ENCODE measurements at places on chromosomes 5 and 9.

DNA sequence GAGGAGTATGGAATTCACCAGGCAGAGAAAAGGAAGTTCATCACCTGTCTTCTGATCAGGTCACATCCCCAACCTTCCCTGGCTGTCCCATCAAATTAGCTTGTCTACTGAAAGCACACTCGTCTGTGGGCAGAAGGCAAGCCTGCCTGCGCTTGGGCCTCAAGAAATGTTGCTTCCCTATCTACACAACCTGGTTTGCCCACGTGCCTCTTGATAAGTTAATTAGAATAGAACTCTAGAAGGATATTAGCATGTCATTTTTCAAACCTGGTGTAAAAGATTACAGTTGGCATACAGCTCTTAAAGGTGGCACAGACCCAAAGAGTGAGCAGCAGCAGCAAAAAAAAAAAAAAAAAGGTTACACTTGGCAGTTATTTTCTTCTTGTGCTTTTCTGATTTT is 5.1 kb downstream of the TTC23L start:
- no peak for DNase-seq

DNA sequence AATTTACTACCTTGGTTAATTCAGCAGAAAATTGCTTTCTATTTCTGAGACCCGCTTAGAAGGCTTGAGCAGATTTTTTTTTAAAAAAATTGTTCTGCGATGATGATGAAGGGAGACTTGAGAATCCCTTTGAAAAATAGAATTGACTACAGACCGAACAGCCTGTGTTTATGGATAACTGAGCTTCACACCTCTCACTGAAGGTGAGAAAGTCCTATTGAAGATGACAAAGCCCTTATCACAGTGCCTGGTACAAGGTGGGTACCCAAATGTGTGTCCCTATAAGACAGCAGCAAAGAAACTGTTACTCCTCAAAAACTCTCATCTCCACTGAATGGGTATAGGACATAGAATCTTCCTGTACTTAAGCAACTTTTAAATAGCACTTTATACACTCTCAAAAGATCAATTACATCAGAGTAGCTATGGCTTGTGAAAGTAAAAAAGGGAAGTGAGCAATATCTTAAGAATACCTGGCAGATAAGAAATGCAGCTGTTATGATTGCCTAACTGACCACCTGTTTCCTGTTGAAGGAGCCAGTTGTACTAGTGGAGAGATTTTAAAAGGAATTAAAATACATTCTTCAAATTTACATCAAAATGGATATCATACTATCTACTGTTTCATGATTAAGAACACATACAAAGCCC is 419.7 kb downstream of the CHSY3 start:
- no peak for DNase-seq

- DNase-seq: no peak
These were observed 150.3 kb downstream of the UNC13B start for GRCh38 chr9:35311891-35312639.

DNA sequence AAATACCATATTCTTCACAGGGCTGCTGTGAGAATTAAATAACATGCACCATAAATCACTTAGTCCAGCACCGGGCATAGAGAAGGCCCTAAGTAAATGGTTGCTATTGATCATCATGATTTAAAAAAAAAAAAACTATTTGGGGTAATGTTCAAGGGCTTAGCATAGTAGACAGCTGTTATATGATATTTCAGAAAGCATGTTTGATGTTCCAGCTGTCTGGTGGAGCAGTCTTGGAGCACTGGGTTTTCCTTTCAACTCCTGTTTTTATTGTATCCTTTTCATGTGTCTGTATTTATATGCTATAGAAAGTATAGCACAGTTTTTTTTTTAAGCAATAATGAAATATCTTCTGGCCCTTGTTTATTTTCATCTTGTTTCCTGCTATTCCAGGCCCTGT is 28.0 kb upstream of the TOMM5 start:
- DNase-seq: no peak

GRCh38 chr9:108434502-108434901 is 421.3 kb downstream of the ACTL7B start:
- no peak for DNase-seq

GRCh38 chr9:109499631-109500410 is 1.7 kb upstream of the PTPN3 start:
- DNase-seq: no peak

DNA sequence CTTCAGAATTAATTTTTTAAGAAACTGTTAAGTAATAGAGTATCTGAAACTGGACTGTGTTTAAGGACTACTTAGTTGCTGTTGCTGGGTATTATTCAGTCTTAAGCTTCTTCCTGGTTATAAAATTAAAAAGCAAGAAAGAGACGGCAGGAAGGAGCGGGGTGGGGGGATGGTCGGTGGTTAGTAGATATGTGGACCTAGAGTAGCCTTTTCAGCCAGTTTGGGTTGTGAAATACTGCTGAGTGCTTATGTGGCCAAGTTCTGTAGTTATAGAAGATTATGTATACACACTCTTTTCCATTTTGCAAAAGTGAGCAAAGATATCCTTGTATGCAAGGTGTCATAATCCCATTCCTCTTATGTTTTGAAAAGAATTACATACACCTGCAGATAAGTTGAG is 28.5 kb downstream of the TRIO start:
- no peak for DNase-seq

GRCh38 chr5:151733358-151734063 is 24.9 kb downstream of the ATOX1 start:
- DNase-seq: no peak

Measured in activated CD4-positive, alpha-beta T cell treated with anti-CD3 and anti-CD28 coated beads, Interleukin-2, Interleukin-6, amounts not matched to agents 100 ng/mL and 50 ng/mL, durations not matched to agents 16 hours and 8 hours (primary cell).